ENCODE measurements at places on chromosomes 1 and 21.

DNA sequence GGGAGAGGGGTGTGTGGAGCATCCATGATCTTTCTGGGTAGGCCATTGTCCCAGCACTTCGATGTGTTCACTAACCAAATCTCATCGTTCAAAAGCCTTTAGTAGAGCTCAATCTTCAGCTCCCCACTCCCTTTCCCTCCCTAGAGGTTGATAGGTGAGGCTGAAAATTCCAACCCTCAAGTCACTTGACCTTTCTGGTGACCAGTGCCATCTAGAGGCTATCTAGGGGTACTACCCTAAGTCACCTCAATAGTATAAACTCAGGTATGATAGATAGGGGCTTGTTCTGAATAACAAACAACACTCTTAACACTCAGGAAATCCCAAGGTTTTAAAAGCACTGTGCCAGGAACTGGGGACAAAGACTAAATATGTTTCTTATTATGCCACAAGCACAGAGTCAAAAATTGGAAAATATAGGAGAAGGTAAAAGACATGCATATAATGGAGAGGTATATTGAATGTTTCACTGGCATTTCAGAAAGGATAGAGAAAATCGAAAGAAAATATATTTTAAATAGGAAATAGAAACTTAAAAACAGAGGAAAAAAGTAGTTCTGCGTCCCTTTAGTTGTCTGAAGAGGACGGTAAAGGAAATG lies 42.9 kb upstream of the CD53 start:
- DNase-seq: no peak

DNA sequence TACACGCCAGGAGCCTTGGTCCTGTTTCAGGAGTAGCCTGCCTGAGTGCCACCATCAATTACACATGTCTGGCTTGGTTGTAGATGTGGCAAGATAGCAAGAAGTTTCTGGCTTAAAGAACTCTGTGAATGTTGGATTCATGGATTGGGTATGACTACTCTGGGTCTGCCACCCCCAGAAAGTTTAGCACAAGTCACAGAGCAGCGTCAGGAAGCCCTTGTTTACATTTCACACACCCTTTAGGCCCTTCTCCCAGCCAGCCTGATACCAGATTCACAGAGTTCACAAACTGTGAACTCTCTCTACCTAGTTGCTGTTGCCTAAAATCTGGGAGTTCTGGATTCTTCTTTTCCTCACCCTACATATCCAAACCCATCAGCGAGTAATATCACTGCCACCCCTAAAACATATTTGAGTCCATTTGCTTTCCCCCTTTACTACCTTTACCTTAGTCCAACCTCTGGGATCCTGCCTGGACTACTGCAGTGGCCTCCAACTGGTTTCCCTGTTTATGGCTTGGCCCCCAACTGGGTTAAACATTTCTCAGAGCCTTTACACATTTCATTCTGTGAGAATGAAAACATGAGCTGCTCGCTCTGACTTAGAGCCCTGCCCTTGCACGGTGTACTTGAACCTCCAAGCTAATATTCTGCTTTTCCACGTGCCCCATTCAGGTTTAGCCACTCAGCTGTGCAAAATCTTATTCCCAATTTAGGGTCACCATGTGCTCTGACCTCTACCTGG lies 4.1 kb upstream of the CCDC24 start:
- no peak for DNase-seq

- DNase-seq: no peak
Observed at GRCh38 chr1:25784575-25785051, 15.4 kb upstream of the SELENON start.

GRCh38 chr1:16127676-16128337 lies 28.1 kb downstream of the EPHA2 start:
- DNase-seq: no peak

- DNase-seq: no peak
Observed at GRCh38 chr21:33302055-33302454, 22.7 kb upstream of the IFNAR1 start.

DNA sequence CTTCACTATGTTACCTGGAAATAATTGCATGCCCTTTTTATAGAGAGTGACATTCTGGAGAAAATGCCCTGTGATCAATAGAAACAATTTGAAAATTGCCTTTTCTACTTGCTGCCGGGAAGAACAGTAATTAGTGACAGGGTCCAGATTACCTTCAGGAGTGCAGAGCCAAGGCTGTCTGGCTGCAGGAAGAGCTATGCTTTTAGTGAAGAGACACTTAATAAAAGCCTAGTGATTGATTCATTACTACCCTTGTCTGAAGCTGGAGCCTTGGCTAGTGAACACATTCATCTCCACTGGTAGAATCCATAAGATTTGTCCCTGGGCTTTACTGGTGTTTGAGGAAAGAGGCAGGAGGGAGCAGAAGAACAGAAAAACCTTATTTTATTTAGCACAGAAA lies 12.9 kb upstream of the DNASE2B start:
- no peak for DNase-seq

DNA sequence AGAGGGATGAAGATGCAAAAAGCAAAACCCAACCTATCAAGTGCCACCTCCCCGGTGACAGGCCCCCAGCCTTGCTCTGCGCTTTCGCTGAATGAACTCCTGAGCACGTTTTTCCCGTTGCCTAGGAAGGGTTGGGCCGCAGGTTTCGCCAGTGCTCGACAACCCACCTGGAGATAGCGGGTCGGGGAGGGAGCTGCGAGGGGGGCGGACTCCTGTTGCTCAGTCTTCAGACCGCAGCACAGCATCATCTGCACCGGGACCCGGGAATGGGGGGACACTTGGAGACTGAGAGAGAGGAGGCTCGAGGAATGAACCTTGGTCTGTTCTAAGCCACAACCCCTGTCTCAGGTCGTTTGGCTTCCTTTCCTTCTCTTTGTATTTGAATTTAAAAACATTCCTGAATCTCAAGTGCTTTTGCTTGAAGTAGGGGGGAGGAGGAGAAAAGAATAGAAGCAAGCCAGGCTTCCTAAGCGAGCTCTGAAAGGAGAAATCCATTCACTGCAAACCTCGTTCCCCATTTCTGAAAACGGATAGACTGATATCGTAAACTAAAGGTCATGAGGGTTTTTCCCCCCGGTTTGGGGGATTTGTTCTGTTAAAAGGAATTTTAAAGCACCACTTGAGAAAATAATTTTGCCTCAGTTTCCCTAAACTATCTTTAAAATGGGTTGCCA lies 1.2 kb downstream of the AK5 start:
- DNase-seq: no peak

DNA sequence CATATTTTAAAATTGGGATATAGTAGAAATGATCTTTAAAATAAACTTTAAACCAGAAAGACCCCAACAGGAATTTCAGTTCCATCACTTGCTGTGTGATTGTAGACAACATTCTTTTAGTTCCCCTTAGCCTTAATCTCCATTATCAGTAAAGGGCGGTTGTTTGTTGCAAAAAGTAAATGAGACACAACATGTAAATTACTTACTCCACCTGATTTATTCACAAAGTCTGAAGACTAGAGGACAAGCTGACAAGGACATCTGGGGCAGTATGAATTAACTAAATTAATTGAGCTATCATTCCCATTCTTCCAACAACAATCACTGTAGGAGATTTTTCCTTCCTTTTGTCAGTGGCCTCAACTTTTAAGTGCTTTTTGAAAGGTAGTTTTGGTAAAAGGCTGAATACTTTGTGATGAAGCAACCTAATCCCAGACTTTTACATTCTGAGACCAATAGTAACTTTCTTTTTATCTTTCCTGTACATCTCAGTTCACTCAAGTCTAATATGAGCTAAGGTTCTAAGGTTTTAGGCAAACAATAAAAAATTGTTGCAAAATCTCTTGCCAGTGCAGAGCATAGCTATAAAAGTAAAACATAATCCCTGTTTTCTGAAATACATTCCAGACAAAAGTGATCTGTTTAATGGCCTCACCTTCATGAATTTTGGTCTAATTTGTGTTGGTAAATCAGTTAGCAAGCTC lies 6.2 kb downstream of the SLC19A2 start:
- no peak for DNase-seq

DNA sequence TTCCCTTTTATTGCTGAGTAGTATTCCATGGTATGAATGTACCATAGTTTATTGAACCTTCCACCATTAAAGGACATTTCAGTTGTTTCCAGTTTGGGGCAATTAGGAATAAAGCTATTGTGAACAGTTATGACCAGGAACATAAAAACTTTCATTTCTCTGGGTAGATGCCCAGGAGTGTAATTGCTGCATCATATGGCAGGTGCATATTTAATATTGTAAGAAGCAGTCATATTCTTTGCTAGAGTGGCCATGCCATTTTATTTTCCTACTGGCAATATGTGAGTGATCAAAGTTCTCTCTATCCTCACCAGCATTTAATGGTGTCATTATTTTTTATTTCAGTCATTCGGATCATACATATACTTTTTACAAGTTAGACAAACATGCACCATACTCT lies 23.9 kb upstream of the H3-3A start:
- DNase-seq: no peak

GRCh38 chr21:42498012-42498411 lies 2.0 kb upstream of the RSPH1 start:
- no peak for DNase-seq

Measured in SIG-M5 (cell line).